Amygdala (tissue), 56 donors: ENCODE measurements at places on chromosomes 1 and 21.

DNA sequence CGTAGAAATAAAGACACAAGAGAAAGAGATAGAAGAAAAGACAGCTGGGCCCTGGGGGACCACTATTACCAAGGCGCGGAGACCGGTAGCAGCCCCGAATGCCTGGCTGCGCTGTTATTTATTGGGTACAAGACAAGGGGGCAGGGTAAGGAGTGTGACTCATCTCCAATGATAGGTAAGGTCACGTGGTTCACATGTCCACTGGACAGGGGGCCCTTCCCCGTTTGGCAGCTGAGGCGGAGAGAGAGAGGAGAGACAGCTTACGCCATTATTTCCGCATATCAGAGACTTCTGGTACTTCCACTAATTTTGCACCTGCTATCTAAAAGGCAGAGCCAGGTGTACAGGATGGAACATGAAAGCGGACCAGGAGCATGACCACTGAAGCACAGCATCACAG lies 4.1 kb upstream of the TPRG1L start:
- DNase-seq, result no peak

GRCh38 chr1:52233463-52233862 lies 91.6 kb downstream of the ZFYVE9 start:
- DNase-seq, result no peak

DNA sequence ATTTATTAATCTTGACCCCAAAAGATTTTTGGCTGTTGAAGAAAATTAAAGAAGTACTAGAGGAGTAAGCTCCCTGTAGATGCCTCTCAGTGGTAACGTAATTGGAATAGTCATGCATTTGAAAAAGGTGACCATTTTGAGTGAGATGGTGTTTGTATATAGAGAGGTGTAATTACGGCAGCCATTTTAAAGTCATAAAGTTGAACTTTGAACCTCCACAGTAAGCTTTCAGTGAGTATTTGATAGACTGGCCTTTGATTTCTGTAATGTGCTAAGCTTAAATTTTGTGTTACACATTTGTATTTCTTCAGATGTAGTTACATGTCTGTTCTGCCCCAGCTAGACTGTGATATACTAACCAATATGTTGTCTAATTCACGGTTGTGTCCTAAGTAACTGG lies 21.5 kb upstream of the TMCO2 start:
- no peak for DNase-seq

DNA sequence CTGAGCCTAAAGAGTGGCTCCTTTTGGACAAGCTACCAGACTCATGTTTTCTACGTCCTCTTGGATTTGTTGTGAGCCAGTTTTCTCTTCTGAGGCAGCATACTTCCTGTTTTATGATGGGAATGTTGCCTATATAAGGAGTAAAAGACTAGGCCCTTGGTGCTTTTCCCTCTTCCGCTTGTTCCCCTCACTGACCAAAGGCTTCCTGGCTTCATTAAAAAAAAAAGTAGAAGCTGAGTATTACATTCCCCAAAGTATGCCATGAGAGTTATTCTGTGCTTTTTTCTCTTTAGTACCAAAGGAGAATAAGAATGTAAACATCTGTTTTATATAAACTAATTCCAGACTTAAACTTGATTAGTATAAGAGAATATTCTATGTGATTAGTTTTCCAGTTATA lies 6.5 kb upstream of the HMCN1 start:
- no peak for DNase-seq

GRCh38 chr1:112718691-112719418 lies 3.7 kb upstream of the PPM1J start:
- peak; percentile 58 for DNase-seq

- no peak for DNase-seq
Measured at GRCh38 chr1:176736015-176736414, 273.0 kb downstream of the PAPPA2 start.

- DNase-seq, result peak; percentile 22
Measured at GRCh38 chr1:174262349-174263241, 103.3 kb downstream of the RABGAP1L start.

DNA sequence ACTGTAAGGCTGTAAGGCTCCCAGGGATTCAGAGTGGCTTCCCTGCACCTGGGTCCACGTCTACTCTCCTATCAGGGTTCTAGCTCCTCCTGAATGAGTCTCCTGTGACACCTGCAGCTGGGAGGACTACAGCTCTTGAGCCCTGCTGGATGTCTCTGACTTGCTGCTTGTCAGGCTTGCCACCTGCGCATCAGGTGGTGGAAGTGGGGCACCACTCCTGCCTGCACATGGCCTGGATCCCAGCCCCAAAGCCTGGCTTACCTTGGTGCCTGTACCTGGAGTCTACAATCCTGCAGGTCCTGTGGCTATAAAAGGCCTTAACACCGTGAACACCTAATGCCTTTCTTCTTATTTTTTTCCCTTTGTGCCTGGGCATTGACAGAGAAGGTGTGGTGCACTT lies 82.2 kb downstream of the FAM78B start:
- no peak for DNase-seq

GRCh38 chr1:29896791-29897714 lies 660.7 kb downstream of the PTPRU start:
- DNase-seq, result no peak

DNA sequence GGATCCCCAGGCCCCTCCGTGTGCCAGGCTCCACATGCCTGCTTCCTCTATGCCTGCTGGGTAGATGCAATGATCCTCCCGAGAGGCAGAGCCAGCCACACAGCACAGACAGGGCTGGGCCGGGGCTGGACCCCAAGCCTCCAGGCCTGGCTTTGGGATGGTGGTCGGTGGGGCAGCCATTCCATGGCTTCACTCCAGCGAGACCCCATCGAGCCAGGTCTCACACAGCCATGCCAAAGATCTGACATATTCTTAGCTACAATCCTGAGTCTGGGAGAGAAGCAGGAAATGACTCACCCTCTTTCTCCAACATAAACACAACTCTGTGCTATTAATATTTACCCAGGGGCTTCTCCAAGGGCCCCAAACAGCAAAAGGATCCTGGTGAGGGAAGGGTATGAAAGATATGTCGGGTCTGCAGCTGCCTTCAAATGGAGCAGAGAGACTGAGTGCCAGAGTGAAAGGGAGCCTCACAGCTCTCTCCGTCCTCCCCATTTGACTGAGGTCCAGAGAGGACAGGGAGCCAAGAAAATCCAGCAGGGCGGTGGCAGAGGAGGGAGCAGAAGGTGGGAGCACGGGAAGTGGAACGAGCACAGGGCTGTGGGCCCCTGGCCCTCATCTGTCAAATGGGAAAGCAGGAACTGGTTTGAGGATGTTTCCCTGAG lies 639.5 kb downstream of the MATN1 start:
- DNase-seq, result no peak

DNA sequence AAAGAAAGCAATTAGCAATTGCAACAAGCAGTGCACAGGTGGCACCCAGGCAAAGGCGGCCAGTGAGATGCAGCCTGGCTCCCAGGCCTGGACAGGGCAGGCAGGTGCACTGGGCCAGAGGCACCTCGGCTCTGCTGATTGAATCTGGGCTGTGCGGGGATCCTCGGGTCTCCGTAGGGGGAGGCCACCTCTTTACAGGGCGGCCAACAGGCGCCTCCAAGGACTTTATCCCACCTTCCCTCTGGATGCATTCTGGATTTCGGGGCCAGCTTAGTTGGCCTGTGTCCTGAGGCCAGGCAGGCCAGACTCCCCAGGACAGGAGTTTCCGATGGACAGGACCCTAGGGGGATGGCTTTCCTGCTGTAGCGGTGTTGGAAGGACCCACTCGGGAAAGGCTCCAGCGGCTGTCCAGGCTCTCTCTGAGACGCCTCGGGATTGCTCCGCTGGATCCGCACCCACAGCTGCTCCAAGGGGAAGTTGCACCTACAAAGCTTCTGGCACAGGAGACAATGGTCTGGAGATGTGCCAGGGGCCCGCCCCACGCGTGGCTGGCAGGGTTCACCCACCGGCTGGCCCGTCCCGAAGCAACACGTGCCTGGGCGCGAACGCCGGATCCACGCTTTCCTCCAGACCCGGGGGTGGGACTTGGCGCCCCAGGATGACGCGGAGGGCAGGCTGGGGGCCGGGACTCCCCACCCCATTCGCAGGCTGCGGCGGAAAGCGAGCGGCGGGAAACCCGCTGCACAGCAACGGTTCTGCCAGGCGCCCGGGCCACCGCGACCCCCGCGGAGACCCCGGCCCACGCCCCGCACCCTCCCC lies 810 bp downstream of the SLC19A1 start:
- DNase-seq, result no peak

GRCh38 chr1:156504438-156504813 lies 3.9 kb upstream of the MEF2D start:
- no peak for DNase-seq

DNA sequence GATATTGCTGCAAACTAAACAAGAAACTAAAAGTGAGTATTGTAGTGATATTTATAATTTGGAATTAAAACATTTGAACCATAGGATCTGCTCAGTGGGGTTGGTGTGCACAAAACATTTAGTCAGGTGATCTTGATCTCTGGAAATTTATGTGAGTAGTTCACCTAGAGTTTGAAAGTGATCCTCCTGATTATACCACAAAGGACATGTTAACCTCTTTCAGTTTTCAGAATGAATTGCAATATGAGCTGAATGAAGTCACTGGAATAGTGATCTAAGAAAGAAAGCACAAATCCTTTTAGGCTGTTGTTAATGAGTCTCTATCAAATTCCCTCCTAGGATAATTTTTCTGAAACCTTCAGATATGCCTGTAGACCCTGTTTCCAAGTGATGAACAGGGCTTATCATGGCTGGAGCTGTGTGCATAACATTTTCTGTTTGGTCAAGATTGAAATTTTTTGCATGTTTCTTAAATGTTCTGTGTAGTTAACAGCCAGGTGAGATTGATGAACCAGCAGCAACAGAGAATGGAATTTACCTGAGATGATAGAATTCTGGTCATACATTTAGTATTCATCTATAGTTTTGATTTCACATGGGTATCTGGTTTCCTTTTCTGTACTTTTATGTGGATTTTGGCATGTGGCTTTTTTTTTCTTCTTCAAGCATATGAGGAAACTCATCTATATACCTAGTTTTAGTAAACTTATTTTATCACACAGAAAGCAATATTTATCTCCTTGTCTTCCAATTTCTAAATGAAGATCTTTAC lies 25.5 kb downstream of the CDC14A start:
- DNase-seq, result no peak

DNA sequence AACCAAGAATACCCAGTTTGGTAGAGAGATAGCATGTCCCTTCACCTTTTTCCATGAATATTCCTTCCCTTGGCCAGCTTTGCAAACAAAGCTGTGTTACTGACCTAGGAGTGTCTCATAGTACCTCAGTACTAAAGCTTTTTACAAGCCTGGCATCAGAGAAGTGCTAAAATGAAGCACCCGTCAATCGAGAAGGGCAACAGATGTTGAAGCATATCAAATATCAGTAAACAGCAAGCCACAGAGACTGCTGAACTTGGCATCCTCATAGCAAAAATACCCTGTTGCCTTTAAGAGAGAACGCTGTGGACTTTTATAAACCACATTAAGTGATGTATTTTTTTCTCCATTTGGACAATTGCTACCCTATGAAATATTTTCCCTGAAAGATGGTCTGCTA lies 128.6 kb upstream of the HOOK1 start:
- no peak for DNase-seq

- no peak for DNase-seq
Measured at GRCh38 chr1:226116673-226117072, 54.2 kb downstream of the H3-3A start.

DNA sequence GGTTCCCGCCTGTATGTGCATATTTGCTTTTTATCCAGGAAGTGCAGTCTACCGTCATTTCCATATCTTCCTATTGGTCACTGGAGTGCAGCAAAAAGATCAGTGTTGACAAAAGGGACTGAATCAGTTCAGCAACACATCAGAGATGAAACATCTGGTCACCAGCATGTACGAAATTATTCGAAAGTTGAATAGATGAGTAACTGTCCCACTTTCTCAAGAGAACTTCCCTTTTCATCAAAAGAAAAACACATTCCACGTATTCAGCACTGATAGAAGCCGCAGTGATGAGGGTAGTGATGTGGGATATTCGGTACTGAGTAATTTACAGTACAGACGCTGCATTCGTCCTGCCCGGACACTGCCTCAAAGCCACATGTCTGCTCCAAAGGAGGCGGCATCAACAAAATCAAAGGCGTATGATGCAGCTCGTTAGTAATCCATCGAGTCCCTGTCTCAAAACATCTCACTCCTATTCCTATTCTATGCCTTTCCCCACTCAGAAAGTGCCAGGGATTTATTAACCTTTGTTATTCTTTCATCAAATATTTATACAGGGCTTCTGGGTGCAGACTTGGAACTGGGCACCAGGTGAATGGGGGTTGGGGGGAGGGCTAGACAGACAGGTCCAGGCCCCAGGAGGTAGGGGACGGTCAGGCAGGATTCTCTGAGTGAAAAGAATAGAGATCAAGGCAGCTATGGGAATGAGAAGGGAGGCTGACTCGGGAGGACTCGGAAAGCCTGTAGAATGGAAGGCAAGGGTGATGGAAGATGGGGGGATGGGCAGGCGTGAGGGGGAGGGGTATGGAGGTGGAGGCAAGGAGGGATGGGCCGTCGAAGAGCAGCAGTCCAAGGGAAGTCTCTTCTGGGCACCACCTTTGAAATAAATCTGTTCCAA lies 79.5 kb upstream of the SLC45A1 start:
- no peak for DNase-seq

- no peak for DNase-seq
Measured at GRCh38 chr1:8412183-8412831, 94.4 kb downstream of the SLC45A1 start.

DNA sequence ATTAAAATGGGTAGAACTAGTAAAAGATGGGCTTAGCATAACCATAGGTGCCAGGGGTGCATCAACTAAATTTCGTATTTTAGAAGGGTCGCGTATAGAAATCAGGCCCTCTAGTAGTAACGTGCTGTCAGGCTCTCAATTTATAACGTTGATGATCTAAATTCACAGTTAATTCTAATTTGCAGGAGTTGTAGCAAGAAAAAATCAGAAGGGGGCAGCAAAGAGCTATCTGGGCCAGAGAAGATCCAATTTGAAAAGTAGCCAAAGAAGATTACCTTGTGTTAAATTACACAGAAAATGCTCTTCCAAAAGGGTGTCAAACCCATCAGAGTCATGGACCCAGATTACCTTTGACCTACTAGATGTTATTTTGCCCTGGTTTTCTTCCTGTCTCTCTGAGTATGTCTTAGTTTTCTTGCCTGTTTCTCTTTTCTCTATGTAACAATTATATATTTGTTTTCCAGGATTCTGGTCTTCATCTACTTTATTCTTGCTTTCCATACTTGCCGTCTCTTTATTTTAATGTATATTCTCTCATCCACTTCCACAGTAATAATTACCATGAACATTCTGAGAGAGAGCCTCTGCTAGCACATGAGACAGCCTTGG lies 1030.9 kb downstream of the AMY1C start:
- no peak for DNase-seq

DNA sequence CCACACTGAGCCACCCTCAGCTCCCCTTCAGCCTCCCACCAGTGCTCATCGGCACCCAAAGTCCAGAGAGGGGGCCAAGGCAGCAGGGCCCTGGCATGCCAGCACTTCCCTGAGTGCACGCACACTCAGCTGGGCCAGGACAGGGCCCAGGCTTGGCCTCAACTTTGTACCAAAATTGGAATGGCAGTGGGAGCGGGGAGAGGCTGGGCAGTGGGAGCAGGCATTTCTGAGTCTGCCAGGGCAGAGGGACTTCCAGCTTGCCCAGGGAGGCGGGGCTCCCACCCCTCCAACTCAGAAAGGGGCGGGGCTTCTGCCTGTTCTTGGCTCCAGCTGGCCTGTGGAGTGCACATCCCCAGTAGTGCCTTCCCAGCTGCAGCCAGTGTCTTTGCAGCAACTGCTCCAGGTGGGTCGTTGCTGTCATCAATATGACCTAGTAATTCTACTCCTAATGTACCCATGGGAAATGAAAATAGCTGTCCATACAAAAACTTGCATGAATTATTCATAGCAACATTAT lies 10.3 kb upstream of the SNX7 start:
- DNase-seq, result no peak
